ENCODE measurements at places on chromosomes 1 and 21.

DNA sequence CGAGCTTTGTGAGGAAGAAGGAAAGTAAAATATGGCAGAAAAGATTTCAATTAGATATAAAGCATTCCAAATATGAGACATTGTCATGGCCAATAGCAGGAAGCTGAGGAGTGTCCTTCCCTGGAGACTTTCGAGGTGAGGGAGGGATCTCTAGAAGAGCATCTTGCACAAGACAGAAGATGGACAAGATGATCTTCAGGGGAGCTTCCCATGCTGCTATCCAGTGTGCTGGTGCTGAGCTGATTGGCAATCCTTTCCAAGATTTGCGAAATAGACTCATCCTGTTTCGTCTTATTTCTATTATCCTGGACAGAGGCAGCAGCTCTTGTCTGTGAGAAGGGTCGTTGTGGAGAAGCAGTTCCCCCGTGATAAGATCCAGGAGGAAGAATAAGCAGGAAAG lies 342.0 kb upstream of the CAMK1G start:
- DNase-seq = no peak

DNA sequence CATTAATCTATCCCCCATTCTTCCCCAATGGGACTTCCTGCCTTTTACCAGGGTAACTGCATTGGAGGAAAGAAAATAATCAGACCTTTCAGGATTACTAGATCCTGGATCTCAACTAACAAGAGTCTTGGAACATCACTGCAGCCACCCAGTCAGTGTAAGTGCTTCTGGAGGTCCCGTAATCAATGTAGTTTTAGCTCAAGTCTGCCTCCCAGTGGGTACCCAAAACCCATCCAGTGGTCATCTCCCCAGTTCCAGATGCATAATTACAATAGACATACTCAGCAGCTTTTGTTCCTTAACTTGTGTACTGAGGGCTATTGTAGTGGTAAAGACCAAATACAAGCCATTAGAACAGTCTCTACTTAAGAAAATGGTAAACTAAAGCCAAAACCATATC lies 319.1 kb downstream of the GPATCH2 start:
- no peak for DNase-seq

GRCh38 chr1:157963713-157964112 lies 29.7 kb upstream of the KIRREL1 start:
- peak; percentile 63 for DNase-seq

DNA sequence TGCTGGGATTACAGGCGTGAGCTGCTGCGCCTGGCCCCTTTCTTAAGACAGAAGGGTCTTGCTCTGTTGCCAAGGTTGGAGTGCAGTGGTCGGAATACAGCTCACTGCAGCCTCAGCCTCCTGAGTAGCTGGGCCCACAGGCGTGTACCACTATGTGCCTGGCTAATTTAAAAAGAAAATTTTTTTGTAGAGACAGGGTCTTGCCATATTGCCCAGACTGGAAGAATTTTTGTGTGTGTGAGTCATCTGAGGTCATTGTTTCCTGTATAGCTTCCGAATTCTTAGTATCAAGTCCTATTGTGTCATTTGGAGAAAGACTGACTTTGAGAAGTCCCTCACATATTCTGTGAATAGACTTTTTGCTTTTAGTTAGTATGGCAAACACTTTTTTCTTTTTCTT lies 4.7 kb downstream of the SZRD1 start:
- DNase-seq = no peak

DNA sequence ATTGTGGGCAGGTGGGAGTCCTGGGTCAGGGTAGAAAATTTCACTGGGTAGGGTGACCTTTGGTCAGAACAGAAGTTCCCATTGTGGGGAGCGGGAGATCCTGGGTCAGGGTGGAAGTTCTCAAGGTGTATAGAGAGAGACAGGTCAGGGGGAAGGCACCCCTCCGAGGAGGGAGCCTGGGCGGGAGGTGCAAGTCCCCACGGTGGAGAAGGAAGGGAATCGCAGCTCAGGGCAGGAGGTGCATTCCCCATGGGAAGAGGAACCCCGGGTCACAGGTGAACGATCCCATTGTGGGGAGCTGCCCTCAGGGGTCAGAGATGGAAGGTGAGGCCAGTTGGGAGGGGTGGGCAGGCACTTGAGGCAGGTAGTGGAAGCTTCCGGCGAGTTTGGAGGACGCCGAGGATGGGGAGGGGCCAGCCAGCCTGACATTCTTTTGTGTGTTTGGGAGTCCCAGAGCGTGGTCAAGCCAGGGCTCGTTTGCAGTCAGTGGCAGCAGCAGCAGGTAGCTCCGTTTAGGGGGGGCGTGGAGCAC lies 637 bp downstream of the LYPLA2 start:
- peak; percentile 25 for DNase-seq

DNA sequence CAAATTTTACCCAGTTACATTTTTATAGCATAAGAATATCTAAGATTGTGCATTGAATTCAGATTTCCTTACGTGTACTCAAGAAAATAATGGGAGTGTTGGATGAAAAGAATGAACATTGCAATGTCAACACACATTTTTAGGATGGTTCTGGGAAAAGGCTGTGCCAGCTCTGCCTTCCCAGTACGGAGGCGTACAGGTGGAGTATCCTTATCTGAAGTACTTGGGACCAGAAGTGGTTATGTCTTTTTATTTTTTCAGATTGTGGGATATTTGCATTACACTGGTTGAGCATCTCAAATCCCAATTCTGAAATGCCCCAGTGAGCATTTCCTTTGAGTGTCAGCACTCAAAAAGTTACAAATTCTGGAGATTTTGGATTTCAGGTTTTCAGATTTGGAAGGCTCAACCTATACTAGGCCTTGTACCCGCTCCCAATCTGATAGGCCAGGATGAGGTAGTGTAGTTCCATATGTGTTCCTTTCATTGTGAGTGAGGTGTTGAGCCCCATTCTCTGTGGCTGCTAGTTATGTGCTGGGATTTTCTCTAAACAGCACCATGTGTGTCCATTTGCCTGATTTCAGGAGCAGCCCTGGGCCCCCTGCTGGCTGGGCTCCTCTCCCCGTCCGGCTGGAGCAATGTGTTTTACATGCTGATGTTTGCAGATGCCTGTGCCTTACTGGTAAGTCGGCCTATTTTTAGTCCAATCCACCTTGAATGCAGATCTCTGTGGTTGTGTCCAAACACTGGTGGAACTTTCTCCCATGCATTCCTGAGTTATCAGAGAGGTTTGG lies 60.8 kb downstream of the SLC37A1 start:
- DNase-seq = no peak

DNA sequence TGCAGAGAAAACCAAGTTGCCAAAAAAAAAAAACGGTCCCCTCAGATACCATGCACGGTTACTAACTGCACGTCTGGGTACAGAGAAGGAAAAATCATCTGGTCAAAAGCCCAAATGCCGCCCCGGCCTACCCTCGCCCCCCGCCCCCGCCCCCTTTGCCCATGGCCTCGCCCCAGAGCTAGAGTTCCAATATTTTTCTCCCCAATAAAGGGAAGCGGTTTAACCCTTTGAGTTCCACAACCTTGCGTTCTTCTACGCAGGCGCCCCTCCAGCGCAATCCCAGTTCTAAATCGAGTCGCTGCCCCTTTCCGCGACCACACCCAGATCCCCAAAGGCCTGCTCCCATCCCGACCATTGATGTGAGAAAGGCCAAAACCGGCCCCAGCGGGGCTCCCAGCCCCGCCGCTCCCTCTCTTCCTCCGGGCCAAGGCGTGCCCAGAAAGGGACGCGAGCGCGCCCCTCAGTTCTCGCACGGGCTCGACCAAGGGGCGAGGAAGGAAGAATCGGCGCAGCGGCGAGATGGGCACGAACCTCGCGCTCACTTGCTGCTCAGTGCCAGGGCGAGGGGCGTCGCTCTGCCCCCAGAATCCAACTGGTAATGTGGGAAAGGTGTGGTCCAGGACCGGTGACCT lies 797 bp downstream of the WDR47 start:
- peak; percentile 54 for DNase-seq

GRCh38 chr1:22903113-22903512 lies 69.6 kb downstream of the LACTBL1 start:
- DNase-seq = no peak

DNA sequence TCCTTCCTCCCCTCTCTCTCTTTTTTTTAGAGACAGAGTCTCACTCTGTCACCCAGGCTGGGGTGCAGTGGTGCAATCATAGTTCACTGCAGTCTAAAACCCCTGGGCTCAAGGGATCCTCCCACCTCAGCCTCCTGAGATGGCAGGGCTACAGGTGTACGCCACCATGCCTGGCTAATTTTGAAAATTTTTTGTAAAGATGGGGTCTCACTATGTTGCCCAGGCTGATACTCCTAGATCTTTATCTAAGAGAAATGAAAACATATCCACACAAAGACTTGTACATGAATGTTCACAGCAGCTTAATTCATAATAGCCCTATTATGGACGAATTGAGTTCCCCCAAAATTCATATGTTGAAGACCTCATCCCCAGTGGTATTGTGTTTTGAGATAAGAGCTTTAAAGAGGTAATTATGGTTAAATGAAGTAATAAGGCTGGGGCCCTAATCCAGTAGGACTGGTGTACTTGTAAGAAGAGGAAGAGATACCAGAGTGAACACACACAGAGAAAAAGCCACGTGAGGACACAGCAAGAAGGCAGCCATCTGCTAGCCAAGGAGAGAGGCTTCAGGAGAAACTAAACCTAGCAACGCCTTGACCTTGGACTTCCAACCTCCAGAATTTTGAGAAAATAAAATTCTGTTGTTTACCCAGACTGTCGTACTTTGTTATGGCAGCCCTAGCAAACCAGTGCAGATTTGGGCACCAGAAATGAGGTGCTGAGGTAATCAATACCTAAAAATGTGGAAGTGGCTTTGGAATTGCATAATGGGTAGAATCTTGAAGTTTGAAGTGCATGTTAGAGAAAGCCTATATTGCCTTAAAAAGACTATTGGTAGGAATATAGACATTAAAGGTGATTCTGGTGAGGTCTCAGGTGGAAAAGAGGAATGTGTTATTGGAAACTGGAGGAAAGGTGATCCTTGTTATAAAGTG lies 13.2 kb downstream of the IFNLR1 start:
- no peak for DNase-seq

DNA sequence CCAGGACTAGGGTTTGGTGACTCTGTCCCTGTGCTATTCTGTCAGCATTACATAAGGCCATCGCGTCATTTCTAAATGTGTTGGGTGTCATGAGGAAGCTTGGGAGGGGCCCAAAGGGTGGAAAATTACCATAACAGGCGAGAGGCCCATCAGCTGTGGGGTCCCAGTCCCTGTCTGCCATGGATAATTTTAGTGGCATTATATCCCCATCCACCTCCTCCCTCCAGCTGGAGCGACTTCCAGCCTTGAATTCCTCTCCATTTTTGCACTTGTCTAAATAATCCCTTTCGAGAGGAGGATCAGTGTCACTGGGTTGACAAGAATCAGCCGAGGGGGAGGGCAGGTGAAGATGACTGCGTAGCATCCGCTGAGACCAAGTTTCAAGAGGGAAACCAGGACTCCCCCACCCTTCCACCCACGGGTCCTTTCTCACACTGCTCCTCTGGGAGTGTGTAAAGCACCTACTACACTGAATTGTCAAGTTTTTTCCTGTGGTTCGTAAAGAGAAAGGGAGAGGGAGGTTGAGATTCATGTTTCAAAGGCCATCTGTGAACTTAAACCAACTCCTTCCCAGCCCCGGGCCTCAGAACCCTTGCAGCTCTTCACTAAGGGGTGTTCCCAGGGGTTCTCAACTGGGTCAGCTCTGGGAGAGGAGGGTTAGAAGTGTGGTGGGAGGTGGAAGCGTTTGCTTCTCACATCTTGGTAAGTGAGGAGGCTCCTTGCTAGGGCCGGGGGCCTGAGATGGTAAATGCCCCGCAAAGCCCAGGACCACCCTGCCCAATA lies 29.2 kb downstream of the VASH2 start:
- no peak for DNase-seq

- peak; percentile 23 for DNase-seq
These were observed 38.6 kb upstream of the RCAN3 start for GRCh38 chr1:24463776-24464735.

DNA sequence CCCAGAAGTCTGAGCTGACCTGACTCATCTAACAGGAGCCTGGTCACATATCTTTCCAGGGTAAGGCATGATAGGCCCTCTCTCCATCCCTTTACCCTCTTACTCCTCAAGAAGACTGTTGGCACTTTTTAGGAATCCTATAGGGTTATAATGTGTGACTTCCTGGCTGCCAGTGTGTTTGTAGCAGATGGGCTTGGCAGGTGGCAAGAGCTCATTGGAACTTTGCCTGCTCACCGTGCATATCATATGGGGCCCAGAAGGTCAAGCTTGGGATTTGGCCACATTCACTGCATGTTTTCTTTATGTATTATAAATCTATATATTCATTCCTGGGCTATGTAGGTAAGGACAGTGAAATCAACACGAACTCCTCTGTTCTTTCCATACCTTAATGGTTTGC lies 5.2 kb downstream of the KAZN start:
- DNase-seq = no peak

- DNase-seq = peak; percentile 79
These were observed 37.6 kb upstream of the CLIC4 start for GRCh38 chr1:24707687-24708086.

DNA sequence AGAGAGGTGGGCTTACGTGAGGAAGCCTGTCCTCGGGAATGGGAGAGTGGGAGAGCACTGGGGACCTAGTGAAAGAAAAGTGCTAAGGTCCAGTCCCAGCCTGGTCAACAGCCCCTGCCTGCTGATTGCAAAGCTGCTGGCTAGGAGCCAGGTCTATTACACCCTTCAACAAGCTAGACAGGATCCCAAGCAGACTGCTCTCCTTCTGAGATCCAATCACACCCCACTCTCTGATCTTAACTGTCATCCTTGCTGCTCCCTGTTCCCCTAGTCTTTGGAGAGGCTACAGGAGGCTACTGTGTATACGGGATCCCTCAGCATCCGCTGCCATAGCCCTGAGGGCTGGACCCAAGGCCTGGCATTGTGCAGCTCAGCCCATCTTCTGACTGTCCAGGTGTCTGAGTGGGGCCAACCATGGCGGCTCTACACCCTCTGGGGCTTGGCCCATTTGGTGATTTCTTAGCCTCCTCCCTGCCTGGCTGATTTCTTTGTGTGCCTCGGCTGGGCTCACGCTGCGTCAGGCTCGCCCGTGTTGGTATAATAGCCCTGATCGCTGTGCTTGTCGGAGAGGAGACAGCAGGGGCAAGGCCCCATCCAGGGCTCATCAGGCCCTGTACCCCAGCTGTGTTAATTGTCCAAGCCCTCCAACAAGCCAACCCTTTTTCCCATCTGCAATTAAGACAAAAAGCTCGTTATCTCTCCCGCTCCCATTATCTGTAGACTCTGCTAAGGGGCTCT lies 43.9 kb downstream of the NAV1 start:
- DNase-seq = no peak

- DNase-seq = no peak
These were observed 30.5 kb downstream of the BATF3 start for GRCh38 chr1:212669102-212669501.

All from MG63 (cell line).